ENCODE measurements at places on chromosomes 2 and 18. TPM values are rescaled to one million over a fixed set of nuclear protein-coding genes. Genes with fewer than 3 reads are reported as not detected.

- H3K27me3 ChIP-seq = no peaks in the 10 kb centered on the region
- no peak overlapping the region for H3K27ac ChIP-seq
- DNase-seq = no peak
- no peaks in the 10 kb centered on the region for H3K36me3 ChIP-seq
- peaks cover 5% of the 10 kb centered on the region for H3K4me1 ChIP-seq
Observed at GRCh38 chr2:61769093-61769675, 84.7 kb downstream of the FAM161A start.

Gene UPP2
- not detected for total RNA-seq

DNA sequence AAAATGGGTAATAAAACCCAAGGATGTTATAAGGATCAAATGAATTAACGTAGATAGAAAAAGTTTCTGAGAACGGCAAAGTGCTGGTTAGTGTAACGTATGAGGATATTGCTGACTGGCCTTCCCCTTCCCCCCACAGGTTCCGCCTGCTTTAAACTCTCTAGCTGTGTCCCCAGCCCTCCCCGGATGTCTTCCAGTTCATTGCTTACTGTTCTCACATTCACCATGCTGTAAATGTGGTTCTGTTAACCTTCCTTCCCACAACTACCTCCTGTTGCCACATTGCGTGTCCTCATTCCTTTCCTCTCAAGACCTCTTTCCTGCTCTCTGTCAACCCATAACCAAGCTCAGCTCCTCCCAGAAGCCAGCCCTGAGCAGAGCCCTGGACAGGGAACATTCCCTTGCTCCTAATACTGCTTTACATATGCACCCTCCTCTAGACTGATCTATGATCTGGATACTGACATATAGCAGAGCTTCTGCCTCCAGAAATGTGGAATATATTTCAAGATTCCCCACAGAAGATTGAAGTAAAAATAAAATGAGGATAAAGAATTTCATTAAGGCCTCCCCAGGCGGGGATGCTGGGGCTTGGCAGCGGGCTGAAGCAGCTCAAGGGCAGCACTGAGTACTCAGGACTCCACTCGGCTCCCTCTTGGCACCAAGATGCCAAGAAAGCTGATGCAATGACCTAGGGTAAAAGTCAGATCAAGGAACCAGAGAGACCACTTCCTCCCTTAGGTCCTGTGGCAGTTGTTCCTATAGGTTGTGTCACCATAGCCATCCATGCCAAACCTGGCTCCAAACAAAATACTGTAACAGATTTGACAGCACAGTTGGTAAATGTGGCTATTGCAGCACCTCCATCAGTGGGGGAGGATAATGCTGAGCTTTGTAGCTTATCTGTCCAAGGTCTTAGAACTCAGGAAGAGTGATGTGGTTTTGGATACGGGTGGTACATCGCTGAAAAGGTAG, 136.4 kb upstream of the PIK3C3 start:
- H3K4me3 ChIP-seq = no peak overlapping the region
- H3K27me3 ChIP-seq = no peaks in the 10 kb centered on the region
- no peaks in the 10 kb centered on the region for H3K4me1 ChIP-seq
- no peaks in the 10 kb centered on the region for H3K36me3 ChIP-seq
- no peak for DNase-seq

DNA sequence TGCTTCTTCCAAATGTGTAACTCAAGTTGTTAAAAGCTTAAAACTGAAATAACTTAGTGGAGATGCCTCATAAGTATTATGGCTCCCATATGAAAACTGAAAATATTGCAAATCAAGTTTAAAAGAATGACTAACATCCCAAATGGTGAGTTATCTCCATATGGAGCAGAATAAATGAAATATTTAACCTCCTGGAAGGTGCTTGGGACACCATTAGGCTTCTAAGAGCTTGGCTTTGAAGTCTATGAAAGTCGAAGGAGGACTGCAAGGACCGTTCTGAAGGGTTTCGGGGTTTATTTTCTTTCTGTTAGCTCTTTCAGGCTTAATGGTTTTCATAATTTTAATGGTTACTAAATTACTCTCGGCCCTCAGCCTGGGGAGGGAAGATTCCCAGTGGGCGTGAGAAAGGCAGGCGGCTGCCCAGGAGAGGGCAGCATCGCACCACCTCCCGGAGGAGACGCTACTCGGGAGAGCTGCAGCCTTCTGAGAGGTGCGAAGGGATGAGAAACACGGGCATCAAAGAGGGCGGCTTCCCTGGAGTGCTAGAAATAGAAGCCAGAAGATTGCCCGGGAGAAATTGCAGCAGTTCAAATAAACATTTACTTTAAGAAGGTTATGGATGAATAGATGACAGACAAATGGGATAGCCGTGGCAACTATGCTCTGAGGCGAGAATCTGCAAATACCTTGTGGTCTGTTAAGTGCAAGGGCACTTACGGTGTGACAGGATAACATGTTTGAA, 43.1 kb downstream of the MAP3K19 start:
- H3K4me3 ChIP-seq = no peak overlapping the region
- H3K36me3 ChIP-seq = no peaks in the 10 kb centered on the region
- H3K4me1 ChIP-seq = no peaks in the 10 kb centered on the region
- no peaks in the 10 kb centered on the region for H3K27me3 ChIP-seq
- H3K27ac ChIP-seq = no peak overlapping the region
- peak; percentile 65 for DNase-seq

- no peak overlapping the region for H3K4me3 ChIP-seq
- no peaks in the 10 kb centered on the region for H3K36me3 ChIP-seq
- no peak overlapping the region for H3K27ac ChIP-seq
- H3K27me3 ChIP-seq = no peaks in the 10 kb centered on the region
- DNase-seq = no peak
- no peaks in the 10 kb centered on the region for H3K4me1 ChIP-seq
Observed at GRCh38 chr18:26429535-26430226, 118.7 kb downstream of the KCTD1 start.

GRCh38 chr2:150630587-150631235, 143.2 kb upstream of the RND3 start:
- no peaks in the 10 kb centered on the region for H3K36me3 ChIP-seq
- H3K27ac ChIP-seq = no peak overlapping the region
- no peaks in the 10 kb centered on the region for H3K4me1 ChIP-seq
- H3K27me3 ChIP-seq = no peaks in the 10 kb centered on the region
- H3K4me3 ChIP-seq = no peak overlapping the region

Gene SGPP2
- 5.2 TPM for total RNA-seq

Gene LBX2
- 0.44 TPM for total RNA-seq

Gene STAM2
- total RNA-seq = 22.4 TPM

DNA sequence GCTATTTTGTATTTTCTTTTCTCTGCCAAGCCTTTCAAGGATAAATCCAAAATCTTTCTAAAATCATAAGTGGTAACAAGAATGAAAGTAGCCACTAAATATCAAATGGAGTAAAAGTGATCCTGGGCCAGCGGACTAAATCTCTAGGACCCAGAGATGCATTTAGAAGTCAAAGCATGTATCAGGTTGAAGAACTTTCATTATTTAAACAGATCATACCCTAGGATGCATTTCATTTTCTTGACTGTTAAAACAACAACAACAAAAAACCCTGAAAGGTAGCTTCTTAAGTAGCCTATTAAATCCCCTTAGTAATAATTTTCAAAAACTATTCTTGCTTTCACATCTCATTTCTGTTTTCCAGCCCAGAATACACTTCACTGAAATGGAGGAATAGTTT, 4.8 kb upstream of the POU3F3 start:
- H3K27ac ChIP-seq = no peak overlapping the region
- no peak for DNase-seq
- H3K4me1 ChIP-seq = peaks cover 39% of the 10 kb centered on the region
- H3K36me3 ChIP-seq = no peaks in the 10 kb centered on the region
- H3K27me3 ChIP-seq = peaks cover 99% of the 10 kb centered on the region
- H3K4me3 ChIP-seq = no peak overlapping the region

Gene LRRC30
- not detected for total RNA-seq

Gene TMEM198
- total RNA-seq = 1.2 TPM
